ENCODE measurements at places on chromosomes 1 and 21. TPM values are rescaled to one million over a fixed set of nuclear protein-coding genes. Genes with fewer than 3 reads are reported as not detected.

GRCh38 chr21:39720126-39720778, 24.7 kb upstream of the IGSF5 start:
- no peaks in the 10 kb centered on the region for H3K36me3 ChIP-seq
- no peak overlapping the region for H3K4me3 ChIP-seq
- H3K27ac ChIP-seq, result no peak overlapping the region
- no peak for DNase-seq
- no peaks in the 10 kb centered on the region for H3K4me1 ChIP-seq

DNA sequence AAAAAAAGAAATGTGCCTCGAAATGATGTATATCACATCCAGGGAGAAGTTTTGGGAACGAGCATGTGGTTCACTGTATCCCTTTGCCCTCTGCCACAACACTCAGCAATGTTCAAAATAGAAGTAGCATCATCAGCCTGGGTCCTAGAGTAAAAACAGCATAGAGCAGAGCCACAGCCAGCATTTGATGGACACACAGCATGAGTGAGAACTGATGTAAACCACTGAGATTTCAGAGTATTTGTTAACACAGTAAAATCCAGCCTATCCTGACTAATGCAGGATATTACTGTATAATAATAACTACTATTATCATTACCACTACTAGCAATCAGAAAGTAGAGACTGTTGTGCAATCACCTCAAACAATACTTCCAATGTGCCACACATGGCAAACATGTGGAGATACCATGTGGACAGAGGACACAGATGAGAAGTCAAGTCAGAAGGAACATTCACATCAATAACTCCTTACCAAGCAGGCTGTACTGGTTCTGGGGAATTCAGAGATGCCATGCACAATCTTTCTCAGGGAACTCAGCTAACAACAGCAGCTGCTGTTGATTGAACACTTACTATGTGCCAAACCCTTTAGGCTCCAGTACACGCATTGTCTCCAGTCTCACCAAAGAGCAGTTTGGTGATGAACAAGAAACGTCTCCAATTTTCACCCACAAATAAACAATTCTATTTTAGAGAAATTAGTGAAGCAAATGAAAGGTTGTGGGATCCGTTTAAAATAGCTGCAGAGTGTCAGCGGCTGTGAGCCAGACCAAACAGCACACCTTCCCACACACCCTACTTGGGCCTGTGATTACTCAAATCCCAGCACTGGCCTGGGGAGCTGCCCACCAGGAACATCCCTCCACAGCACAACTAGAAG, 16.6 kb upstream of the GFI1 start:
- H3K27me3 ChIP-seq, result no peaks in the 10 kb centered on the region
- no peaks in the 10 kb centered on the region for H3K36me3 ChIP-seq
- DNase-seq, result no peak
- H3K4me3 ChIP-seq, result no peak overlapping the region
- H3K4me1 ChIP-seq, result peaks cover 31% of the 10 kb centered on the region

The AMY1A gene
- total RNA-seq, result not detected

The GJB5 gene
- total RNA-seq, result not detected

GRCh38 chr1:61741711-61742619, at the start of gene PATJ:
Gene PATJ (plus strand): TSS chr1:61742480. CDS start chr1:61762893, 20,413 bp downstream.
- peaks cover 6% of the 10 kb centered on the region for H3K4me1 ChIP-seq
- H3K27ac ChIP-seq, result no peak within 1 kb of the TSS
- H3K27me3 ChIP-seq, result no peaks in the 10 kb centered on the region
- H3K36me3 ChIP-seq, result no peaks in the 10 kb centered on the region
- H3K4me3 ChIP-seq, result peak within 1 kb of the TSS; percentile 83
- DNase-seq, result no peak

DNA sequence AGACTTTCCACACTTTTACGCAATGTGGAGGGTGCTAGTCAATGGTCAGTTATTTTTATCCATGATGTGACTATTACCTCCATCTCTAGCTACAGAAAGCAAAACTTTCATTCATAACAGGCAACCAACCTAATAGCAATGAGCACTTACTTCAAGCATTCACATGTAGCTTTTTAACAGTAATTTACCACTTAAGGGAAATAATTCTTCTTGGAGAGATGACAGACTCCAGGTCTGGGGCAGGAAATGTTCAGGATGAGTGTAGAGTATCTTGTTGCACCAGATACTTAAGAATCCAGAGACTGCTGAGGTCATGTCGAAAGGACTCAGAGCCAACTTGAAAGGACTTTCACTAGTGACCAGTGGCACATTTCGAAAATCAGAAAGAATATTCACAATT, 347.6 kb downstream of the CHRM3 start:
- no peak overlapping the region for H3K27ac ChIP-seq
- no peak overlapping the region for H3K4me3 ChIP-seq
- no peaks in the 10 kb centered on the region for H3K36me3 ChIP-seq
- no peaks in the 10 kb centered on the region for H3K4me1 ChIP-seq

The TNFRSF8 gene
- 114 TPM for total RNA-seq

- H3K27ac ChIP-seq, result peak overlapping the region; percentile 84
- peak; percentile 87 for DNase-seq
- no peaks in the 10 kb centered on the region for H3K27me3 ChIP-seq
- peak overlapping the region; percentile 51 for H3K4me3 ChIP-seq
- H3K4me1 ChIP-seq, result peaks cover 50% of the 10 kb centered on the region
Observed at GRCh38 chr1:113859478-113860175, 11.9 kb downstream of the PTPN22 start.

DNA sequence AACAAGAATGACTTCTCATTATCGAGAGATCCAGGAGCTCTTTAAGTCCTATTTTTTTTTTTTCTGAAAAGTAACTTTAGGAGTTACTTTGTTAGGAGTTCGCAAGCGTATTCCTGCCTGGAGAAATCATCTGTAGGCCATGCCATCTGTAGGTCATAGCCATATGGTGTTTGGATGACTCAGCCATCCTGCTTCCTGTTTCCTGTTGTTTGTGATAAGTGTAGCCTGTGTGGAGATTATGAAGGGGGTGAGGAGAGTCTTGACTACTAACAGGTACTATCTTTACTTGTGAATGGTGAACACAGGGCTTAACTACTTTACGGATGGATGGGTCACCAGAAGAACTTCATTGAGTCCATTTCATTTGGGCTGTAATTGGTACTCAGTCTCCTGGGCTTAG, 327.2 kb downstream of the PTPRU start:
- DNase-seq, result no peak
- no peak overlapping the region for H3K27ac ChIP-seq
- H3K36me3 ChIP-seq, result no peaks in the 10 kb centered on the region
- no peak overlapping the region for H3K4me3 ChIP-seq
- H3K4me1 ChIP-seq, result no peaks in the 10 kb centered on the region
- H3K27me3 ChIP-seq, result no peaks in the 10 kb centered on the region

GRCh38 chr1:28111157-28111556, 22.7 kb upstream of the EYA3 start:
- no peak overlapping the region for H3K4me3 ChIP-seq
- H3K27ac ChIP-seq, result no peak overlapping the region
- H3K4me1 ChIP-seq, result peaks cover 39% of the 10 kb centered on the region

The SPRR1B gene
- not detected for total RNA-seq

The PIK3R3 gene
- 27.0 TPM for total RNA-seq

DNA sequence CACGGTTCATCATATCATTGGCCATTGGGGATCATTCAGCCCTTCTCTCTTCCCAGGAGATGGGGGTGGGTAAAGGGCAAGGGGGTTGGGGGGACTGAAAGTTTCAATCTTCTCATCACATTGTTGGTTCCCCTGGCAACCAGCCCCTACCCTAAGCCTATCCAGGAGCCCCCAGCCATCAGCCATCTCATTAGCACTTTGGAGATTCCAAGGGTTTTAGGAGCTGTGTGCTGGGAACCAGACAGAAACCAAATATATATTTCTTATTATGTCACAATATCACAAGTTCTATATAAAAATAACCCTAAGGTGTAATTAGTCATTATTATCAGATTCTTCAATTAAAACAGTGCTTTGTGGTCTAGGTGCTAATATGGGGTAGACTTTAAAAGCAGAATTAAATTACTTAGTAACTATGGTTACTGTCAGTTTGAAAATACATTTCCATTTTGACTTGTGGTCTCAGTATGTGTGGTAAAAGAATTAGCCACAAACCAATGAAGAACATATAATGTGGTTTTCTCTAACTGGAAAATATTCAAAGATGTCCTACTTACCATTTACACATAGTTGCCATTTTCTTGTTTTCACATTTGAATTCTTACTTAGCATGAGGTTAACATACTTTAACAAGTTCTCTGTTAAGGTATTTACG, 28.1 kb downstream of the IL23R start:
- H3K4me1 ChIP-seq, result peaks cover 20% of the 10 kb centered on the region
- H3K27ac ChIP-seq, result no peak overlapping the region
- H3K36me3 ChIP-seq, result no peaks in the 10 kb centered on the region
- H3K27me3 ChIP-seq, result no peaks in the 10 kb centered on the region
- peak; percentile 67 for DNase-seq
- H3K4me3 ChIP-seq, result no peak overlapping the region

The WNT9A gene
- total RNA-seq, result not detected

DNA sequence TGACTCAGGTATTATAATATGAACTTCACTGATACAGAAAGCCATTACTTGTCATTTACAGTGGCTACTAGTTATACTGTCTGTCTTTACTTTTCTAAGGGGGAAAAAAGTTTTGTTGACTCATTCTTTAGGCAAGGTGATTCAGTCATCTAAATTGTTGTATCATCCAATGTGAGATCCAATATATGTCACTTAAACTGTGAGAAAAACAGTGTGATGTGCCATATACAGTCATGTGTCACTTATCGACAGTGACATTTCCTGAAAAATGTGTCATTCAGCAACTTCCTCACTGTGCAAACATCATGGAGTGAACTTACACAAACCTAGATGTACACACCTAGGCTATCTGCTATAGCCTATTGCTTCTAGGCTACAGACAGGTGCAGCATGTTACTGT, 57.6 kb downstream of the KCNK2 start:
- DNase-seq, result no peak
- H3K36me3 ChIP-seq, result no peaks in the 10 kb centered on the region
- no peak overlapping the region for H3K27ac ChIP-seq
- H3K4me3 ChIP-seq, result no peak overlapping the region
- no peaks in the 10 kb centered on the region for H3K27me3 ChIP-seq
- no peaks in the 10 kb centered on the region for H3K4me1 ChIP-seq

DNA sequence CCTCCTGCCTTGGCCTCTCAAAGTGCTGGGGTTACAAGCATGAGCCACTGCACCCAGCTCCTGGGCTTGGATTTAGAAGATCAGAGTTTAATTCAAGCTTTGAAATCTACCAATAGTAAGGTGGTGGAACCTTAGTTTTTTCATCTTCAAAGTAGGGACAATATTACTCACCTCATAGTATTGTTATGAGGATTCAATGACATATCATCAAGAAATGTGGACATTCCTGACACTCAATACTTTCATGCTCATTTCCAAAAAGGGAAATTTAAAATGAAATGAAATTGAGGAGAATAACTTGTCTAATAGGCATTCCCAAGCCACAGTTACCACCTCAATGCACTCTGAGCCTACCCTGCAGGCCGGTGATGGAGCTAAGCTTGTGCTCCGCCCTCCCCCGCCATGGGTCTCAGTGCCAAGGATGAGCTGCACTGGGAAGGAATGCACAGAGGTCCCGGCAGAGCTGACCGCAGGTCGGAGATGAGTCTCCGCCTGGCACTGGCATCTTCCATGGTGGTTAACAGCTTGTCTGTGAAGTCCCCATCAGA, 56.5 kb upstream of the BCAR3 start:
- H3K36me3 ChIP-seq, result no peaks in the 10 kb centered on the region
- H3K27me3 ChIP-seq, result no peaks in the 10 kb centered on the region
- no peak overlapping the region for H3K27ac ChIP-seq
- DNase-seq, result no peak
- H3K4me3 ChIP-seq, result no peak overlapping the region
- H3K4me1 ChIP-seq, result no peaks in the 10 kb centered on the region

GRCh38 chr1:59136541-59137275, 160.2 kb upstream of the FGGY start:
- H3K4me1 ChIP-seq, result no peaks in the 10 kb centered on the region
- no peaks in the 10 kb centered on the region for H3K27me3 ChIP-seq
- no peaks in the 10 kb centered on the region for H3K36me3 ChIP-seq

GRCh38 chr1:20402585-20403422, 83.2 kb downstream of the CAMK2N1 start:
- peaks cover 13% of the 10 kb centered on the region for H3K27me3 ChIP-seq
- H3K4me3 ChIP-seq, result no peak overlapping the region
- H3K36me3 ChIP-seq, result no peaks in the 10 kb centered on the region
- DNase-seq, result no peak
- H3K27ac ChIP-seq, result no peak overlapping the region

- H3K4me3 ChIP-seq, result no peak overlapping the region
- DNase-seq, result no peak
- H3K27me3 ChIP-seq, result no peaks in the 10 kb centered on the region
- H3K36me3 ChIP-seq, result no peaks in the 10 kb centered on the region
- no peaks in the 10 kb centered on the region for H3K4me1 ChIP-seq
- H3K27ac ChIP-seq, result no peak overlapping the region
Observed at GRCh38 chr1:118902711-118903191, 85.4 kb downstream of the TBX15 start.

The LRRC8D gene
- total RNA-seq, result 27.9 TPM

DNA sequence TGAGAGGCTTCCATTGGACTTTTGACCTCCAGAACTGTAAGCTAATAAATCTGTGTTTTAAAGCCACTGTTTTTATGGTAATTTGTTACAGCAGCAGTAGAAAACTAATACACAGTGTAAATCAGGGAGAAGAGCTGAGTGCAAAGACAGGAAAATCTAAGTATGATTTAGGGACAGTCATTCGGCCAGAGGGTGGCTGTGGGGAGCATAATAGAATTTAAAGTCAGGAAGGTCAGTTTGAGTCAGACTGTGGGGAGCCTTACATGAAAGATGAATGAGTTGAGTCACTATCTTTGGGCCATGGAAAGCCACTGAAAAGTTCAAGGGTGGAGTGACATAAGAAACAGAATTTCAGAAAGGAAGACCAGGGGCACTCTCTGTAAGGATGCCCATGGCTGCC, 52.4 kb upstream of the SSX2IP start:
- no peaks in the 10 kb centered on the region for H3K4me1 ChIP-seq
- H3K36me3 ChIP-seq, result no peaks in the 10 kb centered on the region
- no peaks in the 10 kb centered on the region for H3K27me3 ChIP-seq
- no peak overlapping the region for H3K4me3 ChIP-seq

The PIAS3 gene
- total RNA-seq, result 10.1 TPM

The LCK gene
- 126 TPM for total RNA-seq

GRCh38 chr1:20658166-20658915, 2.8 kb downstream of the DDOST start:
- H3K27ac ChIP-seq, result no peak overlapping the region
- H3K4me3 ChIP-seq, result peak overlapping the region; percentile 81
- 0 out of 2 replicates have a peak, but pooled peaks cover 10% of the 10 kb centered on the region for H3K4me1 ChIP-seq
- no peaks in the 10 kb centered on the region for H3K27me3 ChIP-seq

GRCh38 chr1:111967067-111967690, 22.3 kb downstream of the KCND3 start:
- H3K27me3 ChIP-seq, result no peaks in the 10 kb centered on the region
- no peak for DNase-seq
- no peaks in the 10 kb centered on the region for H3K36me3 ChIP-seq
- H3K4me1 ChIP-seq, result no peaks in the 10 kb centered on the region
- no peak overlapping the region for H3K27ac ChIP-seq
- no peak overlapping the region for H3K4me3 ChIP-seq

- no peak for DNase-seq
- no peak overlapping the region for H3K4me3 ChIP-seq
- H3K27ac ChIP-seq, result peak overlapping the region; percentile 59
- H3K27me3 ChIP-seq, result no peaks in the 10 kb centered on the region
Observed at GRCh38 chr1:17081439-17081838, 27.6 kb upstream of the SDHB start.

Measured in GM12878 (cell line).